Aorta (tissue), 5 donors: ENCODE measurements at places on chromosomes 3 and 15. TPM values are rescaled to one million over a fixed set of nuclear protein-coding genes. Genes with fewer than 3 reads are reported as not detected.
A peak's percentile ranks its signal among the peaks of the same experiment; 100 is the strongest.

GRCh38 chr3:135448520-135448919 is 517.0 kb upstream of the PPP2R3A start:
- no peaks in the 10 kb centered on the region for H3K4me1 ChIP-seq
- H3K27ac ChIP-seq: no peak overlapping the region
- H3K36me3 ChIP-seq: no peaks in the 10 kb centered on the region
- no peak overlapping the region for H3K4me3 ChIP-seq

The PLSCR5 gene
- polyA plus RNA-seq: not detected

GRCh38 chr3:101950510-101950909 is 101.2 kb downstream of the NFKBIZ start:
- no peak overlapping the region for H3K4me3 ChIP-seq
- no peak overlapping the region for H3K27ac ChIP-seq
- no peaks in the 10 kb centered on the region for H3K27me3 ChIP-seq
- no peaks in the 10 kb centered on the region for H3K36me3 ChIP-seq
- H3K4me1 ChIP-seq: no peaks in the 10 kb centered on the region

- no peak overlapping the region for H3K4me3 ChIP-seq
- no peak for DNase-seq
- H3K36me3 ChIP-seq: no peaks in the 10 kb centered on the region
- H3K27me3 ChIP-seq: no peaks in the 10 kb centered on the region
Measured at GRCh38 chr15:83709241-83709640, 55.3 kb downstream of the ADAMTSL3 start.

- H3K4me3 ChIP-seq: no peak overlapping the region
- peaks cover 7% of the 10 kb centered on the region for H3K4me1 ChIP-seq
- no peaks in the 10 kb centered on the region for H3K36me3 ChIP-seq
Measured at GRCh38 chr3:144162042-144162441, 190.4 kb downstream of the DIPK2A start.

GRCh38 chr3:145967043-145967442 is 193.9 kb downstream of the PLOD2 start:
- H3K27ac ChIP-seq: no peak overlapping the region
- H3K4me1 ChIP-seq: no peaks in the 10 kb centered on the region
- no peak for DNase-seq
- H3K36me3 ChIP-seq: no peaks in the 10 kb centered on the region

- H3K4me1 ChIP-seq: peaks cover 1% of the 10 kb centered on the region
- H3K4me3 ChIP-seq: no peak overlapping the region
- H3K27ac ChIP-seq: peak overlapping the region; percentile 92
- DNase-seq: peak; percentile 61
- no peaks in the 10 kb centered on the region for H3K36me3 ChIP-seq
Measured at GRCh38 chr3:141367038-141367730, 1.1 kb upstream of the ZBTB38 start.

The KY gene
- 0.13 TPM for polyA plus RNA-seq
